Stimulated activated CD4-positive, alpha-beta T cell treated with anti-CD3 and anti-CD28 coated beads, Interleukin-12 subunit alpha, Interleukin-12 subunit beta, amount 100 ng/mL, for 24 hours (primary cell): ENCODE measurements at places on chromosomes 16 and 17.

DNA sequence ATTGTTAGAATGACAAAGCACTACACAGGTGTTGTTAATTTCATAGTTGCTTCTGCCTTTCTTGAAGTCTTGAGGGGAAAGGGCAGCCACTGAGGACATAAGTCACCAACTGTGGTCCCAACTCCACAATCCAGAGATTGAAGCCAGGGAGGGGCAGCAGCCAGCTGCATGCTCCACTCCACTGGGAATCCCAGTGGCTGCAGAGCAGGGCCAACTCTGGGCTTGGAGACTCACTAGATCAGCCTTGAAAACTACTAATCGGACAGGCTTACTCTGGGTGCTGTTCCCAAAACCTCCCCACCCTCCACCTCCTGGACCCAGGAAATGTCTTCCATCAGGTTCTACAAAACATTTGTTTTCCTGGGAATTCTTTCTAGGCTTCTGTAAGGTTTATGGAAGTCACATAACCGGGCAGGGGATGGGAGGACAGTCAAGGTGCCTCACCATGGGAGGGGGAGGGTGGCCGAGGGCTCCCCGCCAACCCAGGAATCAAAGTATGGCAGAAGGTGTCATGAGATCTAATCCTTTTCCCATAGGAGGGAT lies 68.0 kb downstream of the MYH13 start:
- no peak for DNase-seq

DNA sequence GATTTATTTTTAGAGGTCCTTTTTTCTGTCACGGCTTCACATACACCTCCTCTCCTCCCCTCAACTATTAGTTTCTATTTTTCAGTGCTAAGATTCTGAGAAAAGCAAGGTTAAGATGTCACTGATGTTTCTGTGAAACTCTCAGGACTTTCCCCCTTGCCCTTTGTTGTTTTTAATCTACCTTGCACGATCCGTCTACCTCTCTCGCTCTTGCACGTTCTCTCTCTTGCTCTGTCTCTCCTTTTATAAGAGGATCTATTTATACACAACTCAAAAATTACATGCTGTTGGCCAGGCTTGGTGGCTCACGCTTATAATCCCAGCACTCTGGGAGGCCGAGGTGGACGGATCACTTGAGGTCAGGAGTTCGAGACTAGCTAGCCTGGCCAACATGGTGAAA lies 43.6 kb downstream of the RPA1 start:
- no peak for DNase-seq

DNA sequence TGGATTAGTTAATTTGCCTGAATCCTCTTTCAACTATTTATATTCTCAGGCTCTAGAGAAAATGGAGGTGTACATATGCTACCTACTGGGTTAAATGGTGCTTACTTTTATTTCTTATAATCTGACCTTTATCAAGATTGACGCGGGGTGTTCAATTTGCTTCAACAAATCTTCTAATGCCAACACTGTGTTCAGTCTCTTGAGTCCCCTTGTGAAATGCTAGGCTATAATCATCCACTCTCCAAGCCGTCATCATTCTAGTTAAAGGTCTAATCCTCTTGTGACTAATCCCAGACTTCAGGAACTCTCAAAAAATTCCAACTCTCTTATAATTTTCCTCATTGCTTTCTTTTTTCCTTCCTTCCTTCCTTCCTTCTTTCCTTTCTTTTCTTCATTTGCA lies 1396.2 kb downstream of the CDH8 start:
- no peak for DNase-seq

DNA sequence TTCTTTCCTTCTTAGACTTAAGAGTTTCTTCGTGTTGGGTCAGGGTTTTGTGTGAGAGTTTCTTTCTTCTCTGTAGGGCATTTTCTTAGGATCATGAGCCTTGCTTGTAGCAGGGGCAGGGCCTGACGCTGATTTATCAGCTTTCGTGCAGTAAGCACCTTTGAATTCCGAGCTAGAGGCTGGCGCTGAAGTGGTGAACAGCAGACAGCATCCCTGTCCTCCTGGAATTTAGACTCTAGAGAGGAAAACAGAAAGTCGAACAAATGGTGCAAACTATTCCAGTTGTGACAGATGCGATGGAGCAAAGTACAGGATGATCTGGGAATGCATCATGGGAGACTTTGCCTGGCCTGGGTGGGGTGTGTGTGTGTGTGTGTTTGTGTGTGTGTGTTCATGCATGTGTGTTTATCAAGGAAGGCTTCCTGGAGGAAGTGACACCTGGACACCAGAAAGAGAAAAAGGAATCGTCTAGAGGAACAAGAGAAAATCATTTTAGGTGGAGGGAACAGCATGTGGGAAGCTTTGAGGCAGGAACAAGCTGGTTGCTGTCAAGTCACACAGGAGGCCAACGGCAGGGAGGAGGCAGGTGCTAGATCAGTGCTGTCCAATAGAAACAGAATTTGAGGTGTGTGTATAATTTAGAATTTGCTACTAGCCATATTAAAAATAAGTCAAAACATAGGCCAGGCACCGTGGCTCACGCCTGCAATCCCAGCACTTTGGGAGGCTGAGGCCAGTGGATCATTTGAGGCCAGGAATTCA lies 60.2 kb downstream of the WWP2 start:
- DNase-seq = no peak

- DNase-seq = no peak
Measured at GRCh38 chr16:65749506-65749905, 617.0 kb upstream of the CDH5 start.

GRCh38 chr17:34623856-34624766 lies 44.7 kb downstream of the TMEM132E start:
- DNase-seq = no peak

DNA sequence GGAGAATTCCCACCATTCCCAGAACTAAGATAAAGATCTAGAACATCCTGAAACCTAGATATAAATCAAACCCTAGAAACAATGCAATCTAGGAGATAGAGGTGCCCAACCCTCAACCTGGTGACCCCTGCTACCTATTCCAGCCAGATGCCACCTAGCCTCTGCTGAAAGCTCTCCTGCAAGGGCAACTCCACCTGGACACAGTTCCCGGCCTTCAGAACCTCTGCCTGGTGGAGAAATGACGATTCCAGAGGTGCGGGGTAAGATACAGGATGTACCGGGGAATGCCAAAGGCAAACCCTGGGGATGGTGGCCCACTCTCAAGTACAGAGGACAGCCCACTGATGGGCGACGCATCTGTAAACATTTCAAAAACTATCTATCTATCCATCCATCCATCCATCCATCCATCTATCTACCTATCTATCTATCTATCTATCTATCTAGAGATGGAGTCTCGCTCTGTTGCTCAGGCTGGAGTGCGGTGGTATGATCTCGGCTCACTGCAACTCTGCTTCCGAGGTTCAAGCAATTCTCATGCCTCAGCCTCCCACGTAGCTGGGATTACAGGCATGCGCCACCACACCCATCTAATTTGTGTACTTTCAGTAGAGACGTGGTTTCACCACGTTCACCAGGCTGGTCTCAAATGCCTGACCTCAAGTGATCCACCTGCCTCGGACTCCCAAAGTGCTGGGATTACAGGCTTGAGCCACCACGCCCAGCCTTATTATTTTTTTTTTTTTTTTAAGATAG lies 19.0 kb downstream of the MEAK7 start:
- DNase-seq = no peak

DNA sequence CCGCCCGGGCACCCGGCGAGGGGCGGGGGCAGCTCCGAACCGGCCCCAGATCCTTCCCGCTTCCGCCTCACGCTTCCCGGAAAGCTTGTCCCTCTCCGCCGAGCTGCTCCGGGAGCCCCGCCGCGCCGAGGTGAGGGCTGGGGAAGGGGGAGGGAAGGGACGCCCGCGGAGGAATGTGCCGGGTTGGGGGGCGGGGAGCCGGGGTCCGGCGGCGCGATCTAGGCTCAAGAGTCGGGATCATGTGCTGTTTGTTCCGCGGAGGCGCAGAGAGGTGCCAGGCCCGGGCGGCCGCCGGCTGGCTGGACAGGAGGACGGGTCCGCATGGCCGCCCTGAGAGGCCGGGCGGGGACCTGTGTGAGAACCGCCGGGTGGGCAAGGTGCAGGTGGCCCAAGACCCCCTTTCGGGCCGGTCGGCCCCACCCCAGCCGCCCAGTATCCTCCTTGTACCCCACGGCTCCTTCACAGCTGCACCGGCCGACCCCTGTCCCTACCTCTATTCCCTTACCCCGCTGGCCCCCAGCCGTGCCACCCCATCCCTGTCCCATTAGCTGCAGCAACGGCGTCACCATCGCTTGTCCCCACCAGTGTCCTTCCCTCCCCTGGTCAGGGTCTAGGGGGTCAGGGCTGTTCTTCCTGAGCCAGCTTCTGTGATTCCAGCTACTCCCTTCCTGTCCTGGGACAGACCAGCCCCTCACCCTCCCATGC lies 429 bp downstream of the KIF1C start:
- DNase-seq = no peak

GRCh38 chr16:69266334-69267063 lies 44.7 kb upstream of the VPS4A start:
- DNase-seq = no peak

DNA sequence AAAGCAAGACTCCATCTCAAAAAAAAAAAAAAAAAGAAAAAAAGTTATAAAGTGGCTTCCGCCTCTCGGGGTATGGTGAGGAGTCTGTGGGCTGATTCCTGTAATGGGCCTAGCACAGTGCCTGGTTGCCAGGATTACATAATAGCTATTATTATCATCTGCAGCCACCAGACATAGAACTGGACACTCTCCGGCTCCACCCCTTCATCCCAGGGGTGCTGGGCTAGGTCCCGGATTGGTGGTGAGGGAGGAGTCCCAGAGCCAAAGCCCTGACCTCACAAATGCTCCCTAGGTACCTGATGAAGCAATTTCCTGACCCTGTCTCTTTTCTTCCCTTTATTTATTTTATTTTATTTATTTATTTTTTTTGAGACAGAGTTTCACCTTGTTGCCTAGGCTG lies 11.6 kb upstream of the ADGRG1 start:
- DNase-seq = no peak

GRCh38 chr17:72587773-72588511 lies 467.1 kb downstream of the SOX9 start:
- DNase-seq = no peak

DNA sequence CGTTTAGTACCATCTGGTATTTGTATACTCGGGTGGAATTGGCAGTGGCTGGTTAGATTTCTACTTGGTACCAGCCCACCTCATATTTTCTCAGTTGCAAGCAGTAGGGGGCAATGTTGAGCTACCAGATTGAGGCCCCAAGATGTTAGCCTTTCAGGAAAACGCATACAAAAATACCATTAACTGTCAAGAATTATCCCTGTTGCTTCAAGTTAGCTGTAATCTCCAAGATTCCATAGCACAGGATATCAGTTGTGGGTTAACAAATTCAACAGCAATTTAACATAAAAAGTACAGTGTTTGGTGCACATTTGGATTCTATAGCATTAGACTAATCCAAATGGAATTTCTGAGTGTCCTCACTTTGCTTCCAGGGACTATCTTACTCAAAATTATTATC lies 188.2 kb downstream of the FTO start:
- peak; percentile 22 for DNase-seq

DNA sequence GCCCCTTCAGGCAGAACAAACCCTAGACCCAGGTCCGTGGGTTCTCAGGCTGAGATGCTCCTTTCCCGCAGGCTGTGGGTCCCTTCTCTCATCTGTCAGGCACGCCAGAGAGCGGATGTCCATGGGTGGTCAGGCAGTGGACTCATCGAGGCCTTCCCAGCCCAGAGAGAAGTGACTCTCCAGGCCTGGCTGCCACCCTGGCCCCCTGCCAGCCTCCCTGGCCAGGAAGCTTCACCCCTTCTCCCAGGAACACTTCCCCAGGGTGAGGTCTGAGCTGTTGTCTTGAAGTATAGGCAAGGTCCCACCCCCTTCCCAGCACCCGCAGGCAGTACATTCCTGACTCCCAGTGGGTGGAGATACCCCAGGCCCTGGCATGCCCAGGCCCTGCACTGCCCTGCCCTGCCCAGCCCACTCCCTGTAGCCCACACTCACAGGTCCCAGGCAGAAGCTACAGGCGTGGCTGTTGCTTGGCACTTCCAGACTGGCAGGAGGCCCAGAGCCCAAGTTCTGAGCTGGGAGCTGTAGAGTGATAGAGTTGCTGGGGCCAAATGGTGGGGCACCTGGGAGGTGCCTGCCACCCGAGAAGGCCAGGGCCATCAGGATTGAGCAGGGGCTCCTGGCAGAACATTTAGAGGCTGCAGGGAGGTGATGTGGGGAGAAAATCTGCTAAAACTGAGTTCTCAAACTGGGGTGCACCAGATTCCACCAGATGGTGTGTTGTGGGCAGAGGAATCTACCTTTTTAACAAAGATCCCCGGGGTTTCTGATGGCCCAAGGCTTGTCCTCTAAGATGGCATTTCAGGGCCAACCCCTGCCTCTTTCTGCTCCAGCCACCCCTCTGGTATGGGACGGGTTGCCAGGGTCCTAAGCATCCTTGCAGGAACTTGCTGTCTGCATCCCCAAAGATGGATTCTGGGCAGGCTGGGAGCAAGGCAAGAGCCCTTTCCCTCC lies 6.7 kb downstream of the ITGA3 start:
- DNase-seq = no peak

GRCh38 chr16:82481455-82481854 lies 145.3 kb upstream of the CDH13 start:
- no peak for DNase-seq

DNA sequence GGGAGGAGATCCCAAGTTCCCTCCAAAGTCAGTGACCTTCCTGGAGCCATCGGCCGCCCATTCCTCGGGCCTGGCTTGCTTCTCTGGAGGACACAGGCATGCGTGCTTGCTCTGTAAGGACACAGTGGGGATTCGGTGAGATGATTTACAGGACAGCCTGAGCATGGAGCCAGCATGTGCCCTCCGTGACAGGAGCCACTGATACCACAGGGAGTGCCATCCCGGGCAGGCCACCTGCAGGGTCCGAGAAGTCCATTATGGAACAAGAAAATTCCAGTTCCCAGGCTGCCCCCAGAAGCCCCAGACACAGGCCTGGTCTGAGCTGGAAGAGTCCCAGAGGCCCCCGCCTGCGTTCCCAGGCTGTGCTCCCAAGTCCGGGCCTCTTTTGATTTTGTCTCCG lies 47.9 kb downstream of the FOXL1 start:
- DNase-seq = no peak

- DNase-seq = no peak
Measured at GRCh38 chr16:11669380-11670146, 1.3 kb downstream of the SNN start.

DNA sequence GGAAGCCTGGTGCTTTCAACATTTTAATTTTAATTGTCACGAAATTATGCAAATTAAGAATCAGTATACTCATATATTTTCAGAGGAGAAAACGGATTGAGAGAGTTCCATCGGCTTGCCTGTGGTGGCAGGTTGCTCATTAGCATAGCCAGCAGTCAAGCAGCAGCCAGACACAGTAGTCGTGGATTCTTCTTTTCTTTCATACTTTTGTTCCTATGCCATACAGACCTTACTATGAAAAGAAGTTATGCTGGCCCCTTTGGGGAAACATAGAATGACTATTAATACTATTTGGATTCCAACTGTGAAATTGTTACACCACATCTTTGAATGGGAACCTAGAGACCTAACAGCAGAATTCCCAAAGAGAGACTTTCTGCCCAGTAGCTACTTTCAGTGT lies 617.7 kb upstream of the CA10 start:
- no peak for DNase-seq

- peak; percentile 60 for DNase-seq
Measured at GRCh38 chr17:83199500-83200201, 120.2 kb downstream of the METRNL start.
